ENCODE measurements at places on chromosomes 4 and X.

GRCh38 chr4:181687116-181687515 is 556.1 kb upstream of the TENM3 start:
- no peak for DNase-seq

DNA sequence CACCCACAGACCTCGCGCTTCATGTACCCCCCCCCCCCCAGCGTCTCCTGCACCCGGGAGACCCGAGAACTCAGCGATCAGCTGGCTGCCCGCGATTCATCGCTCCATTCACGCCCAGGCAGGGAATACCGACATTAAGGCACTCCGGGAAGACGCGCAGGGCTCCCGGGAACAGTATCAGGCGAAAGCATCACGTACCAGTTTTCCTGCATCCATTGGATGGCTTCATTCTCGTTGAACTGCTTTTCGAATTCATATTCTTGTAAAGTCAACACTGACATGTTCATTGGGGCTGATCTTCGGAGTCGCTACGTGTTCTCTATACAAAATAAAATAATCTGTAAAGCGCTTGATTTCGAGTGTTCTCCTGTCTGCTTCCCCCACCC is 373 bp downstream of the ELOVL6 start:
- DNase-seq, result peak; percentile 45

DNA sequence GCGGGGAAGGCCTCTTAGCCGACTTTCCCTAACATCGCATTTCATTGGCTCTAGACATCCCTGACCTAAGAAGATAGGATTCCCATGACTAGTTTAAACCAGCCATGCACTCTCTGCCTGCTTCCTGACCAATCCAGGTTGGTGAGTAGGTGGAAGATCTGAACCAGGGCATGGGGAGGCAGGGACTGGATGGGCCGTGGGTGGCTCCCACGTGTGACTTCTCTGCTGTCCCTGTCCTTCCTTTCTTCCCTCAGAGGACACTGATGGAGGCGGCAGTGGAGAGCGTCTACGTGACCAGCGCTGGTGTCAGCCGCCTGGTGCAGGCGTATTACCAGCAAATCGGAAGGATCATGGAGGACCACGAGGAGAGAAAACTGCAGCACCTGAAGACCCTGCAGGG is 90.7 kb downstream of the EVC start:
- DNase-seq, result no peak

DNA sequence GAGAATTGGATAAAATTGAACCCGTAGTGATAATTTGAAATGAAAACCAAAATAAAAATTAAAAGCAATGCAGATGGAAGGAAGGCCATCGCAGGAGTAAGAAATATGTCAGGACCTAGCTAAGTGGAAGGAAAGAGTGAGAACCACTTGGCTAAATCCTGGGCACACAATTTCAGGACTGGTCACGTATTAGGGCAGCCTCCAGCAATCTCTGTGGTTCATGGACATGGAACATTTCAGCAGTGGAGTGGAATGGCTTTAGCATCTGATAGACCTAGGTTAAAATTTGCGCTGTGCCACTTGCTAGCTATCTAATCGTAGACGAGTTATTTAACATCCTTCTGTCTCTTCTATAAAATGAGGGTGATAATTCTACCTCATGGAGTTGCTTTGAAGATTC is 71.1 kb downstream of the DCK start:
- no peak for DNase-seq

DNA sequence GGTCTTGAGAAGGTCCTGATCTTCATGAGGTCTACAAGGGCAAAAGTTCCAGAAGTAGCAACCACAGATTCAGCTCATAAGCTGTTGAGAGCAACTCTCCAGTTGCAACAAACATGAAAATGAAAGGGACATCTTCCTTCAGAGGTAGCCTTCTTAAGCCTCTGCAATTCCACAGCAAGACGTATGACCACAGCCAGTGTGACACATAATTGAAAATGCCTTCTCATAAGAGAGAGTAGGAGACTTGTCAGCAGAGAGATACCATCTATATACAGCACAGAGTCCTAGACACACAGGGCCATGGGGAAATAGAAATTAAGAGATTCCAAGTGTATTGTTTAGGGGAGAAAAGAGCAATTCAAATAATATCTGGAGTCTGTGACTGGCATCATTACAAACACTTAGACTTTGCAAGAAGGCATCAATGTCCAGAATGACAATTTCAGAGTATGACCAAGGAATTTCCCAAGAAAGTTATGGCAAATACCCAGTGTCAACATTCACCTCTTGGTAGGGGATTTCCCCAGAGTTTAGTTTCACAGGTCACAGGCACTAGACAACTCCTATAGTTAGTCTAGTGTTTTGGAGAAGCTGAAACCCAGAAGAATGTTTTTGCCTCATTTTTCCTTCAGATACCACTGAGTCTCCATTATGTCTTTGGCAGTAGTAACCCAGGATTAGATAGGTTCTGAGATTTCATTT is 340.3 kb downstream of the ZNF674 start:
- DNase-seq, result no peak

DNA sequence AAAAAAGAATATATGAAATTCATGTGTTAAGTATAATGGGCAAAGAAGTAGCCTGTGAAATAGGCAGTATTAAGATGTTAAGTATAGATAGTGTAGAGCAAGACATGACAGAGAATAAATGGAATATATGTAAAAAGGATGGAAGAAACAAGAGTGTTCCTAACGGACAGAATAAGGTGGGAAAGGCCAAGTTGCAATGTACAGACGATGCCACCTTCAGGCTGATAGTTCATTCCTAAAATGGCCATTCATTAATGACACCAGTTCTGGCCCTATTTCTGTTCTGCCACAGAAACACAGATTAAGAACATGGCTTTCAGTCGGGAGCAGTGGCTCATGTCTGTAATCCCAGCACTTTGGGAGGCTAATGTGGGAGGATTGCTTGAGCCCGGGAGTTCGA is 4.4 kb upstream of the FAM184B start:
- DNase-seq, result no peak

DNA sequence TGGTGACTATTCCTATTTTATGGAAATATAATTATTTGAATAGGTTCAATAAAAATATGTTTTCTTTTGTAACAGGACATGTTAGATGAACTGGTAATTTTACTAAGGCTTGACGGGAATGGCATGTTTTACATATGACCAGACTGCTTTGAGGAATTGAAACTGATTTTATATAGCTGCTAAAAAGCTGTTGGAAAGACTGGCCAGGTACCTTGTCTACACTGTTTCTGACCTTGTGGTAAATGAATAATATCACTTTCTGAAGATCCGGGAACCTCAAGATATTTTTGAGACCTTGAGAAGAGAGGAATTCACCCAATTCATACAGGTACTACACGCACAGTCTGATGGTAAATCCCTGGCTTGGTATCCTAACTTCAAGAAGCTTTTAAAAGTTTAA is 42.1 kb upstream of the USP46 start:
- DNase-seq, result no peak

- DNase-seq, result no peak
Observed at GRCh38 chr4:181437895-181438294, 805.3 kb upstream of the TENM3 start.

DNA sequence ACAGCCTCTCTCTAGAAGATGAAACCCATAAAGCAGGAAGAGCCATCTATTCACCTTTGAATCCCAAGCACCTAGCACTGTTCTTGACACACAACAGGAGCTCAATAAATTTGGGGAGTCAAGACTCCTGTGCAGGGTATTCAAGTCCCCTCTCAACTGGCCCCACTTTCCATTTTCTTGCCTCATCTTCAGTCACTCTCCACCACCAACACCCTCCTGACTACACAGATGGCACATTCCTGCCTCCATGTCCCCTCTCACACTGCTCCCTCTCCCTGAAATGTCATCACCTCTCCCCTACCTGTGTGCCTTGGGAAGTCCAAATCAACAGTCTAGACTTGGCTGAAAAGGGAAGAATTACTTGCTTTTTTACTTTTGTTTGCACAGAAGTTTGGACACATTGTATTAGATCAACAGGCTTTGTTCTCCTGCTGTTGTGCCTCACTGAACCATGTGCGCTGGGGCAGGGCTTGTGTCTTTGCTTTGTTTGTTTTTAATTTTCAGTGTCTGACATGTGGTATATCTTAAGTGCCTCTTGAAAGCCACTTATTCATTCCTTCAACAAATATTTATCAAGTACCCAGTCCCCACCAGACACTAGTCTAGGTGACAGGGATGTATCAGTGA is 85.1 kb downstream of the APBB2 start:
- DNase-seq, result no peak

GRCh38 chr4:69970071-69970470 is 4.5 kb upstream of the CSN2 start:
- no peak for DNase-seq

DNA sequence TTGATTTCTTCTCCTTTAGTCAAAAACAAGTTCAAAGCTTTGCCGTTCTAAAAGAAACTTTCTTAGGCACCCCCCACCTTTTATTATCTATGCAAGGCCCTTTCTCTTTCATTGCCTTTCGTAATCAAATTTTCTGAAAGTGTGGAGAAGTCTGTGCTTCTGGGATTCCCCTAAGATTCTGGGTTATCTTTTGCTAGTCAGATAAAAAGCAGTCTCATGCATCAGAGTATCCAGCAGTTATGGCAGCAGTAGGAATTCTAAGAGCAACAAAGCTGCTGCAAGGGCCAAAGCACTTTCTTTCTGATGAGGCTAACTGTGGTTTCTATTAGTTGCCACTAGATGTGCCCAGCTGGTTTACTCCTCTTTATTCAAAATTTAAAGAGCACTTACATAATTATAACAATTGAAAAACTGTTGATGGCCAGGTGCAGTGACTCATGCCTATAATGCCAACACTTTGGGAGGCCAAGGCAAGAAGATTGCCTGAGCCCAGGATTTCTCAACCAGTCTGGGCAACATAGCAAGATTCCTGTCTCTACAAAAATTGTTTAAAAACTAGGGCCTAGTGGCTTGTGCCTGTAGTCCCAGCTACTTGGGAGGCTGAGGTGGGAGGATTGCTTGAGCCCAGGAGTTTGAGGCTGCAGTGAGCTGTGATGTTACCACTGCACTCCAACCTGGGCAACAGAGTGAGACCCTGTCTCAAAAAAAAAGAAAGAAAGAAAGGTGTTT is 296.2 kb downstream of the PAPSS1 start:
- no peak for DNase-seq

DNA sequence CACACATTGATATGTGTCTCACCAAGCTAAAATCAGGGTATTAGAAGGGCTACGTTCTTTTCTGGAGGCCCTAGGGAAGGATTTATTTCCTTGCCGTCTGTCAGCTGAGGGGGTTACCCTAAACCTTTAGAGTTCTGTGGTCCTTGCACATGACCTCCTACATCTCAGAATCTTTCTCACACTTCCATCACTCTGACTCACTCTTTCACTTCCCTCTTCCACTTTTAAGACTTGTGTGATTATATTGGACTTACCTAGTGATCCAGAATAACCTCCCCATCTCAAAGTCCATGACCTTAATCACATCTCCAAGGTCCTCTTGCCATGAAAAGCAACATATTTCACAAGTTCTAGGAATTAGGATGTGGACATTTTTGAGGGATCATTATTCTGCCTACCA is 53.6 kb upstream of the FUNDC1 start:
- DNase-seq, result no peak

DNA sequence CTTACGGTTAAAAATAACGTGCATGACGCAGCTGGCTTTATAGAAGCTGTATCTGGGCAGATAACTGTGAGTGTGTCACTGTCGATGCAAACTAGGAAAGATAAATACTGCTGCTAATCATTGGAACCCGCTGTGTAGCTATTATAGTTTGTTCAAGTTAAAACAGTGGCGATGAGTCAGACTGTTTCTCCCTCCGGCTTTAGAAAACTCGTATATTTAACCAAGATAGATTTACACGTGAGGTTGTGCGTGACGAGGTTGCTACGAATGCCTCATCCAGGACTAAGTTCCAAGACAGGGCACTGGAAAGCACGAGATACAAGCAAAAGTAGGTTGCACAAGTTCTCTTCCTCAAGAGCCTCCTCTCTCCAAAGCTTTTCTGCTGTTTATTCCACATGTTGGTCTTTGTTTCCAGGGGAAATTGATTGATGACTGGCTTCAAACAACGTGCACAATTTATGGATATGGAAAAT is 270.7 kb downstream of the FBXW7 start:
- no peak for DNase-seq

GRCh38 chr4:14743601-14744000 is 258.7 kb upstream of the CPEB2 start:
- DNase-seq, result no peak

DNA sequence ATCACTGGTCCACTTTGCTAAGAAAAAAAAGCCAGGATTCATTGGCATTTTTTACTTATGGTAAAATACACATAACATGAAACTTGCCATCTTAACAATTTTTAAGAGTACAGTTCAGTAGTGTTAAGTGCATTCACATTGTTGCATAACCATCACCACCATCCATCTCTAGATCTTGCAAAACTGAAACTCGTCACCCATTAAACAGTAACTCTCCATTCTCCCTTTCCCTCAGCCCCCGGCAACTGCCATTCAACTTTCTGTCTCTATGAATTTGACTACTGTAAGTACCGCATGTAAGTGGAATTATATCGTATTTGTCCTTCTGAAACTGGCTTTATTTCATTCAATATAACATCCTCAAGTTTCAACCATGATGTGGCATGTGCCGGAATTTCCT is 56.3 kb upstream of the LNX1 start:
- no peak for DNase-seq

- DNase-seq, result no peak
Observed at GRCh38 chr4:8819473-8820177, 52.0 kb downstream of the HMX1 start.

GRCh38 chrX:44536198-44536597 is 6.5 kb downstream of the FUNDC1 start:
- DNase-seq, result no peak

- peak; percentile 84 for DNase-seq
Observed at GRCh38 chr4:172962564-172963353, 205.9 kb upstream of the GALNT7 start.

DNA sequence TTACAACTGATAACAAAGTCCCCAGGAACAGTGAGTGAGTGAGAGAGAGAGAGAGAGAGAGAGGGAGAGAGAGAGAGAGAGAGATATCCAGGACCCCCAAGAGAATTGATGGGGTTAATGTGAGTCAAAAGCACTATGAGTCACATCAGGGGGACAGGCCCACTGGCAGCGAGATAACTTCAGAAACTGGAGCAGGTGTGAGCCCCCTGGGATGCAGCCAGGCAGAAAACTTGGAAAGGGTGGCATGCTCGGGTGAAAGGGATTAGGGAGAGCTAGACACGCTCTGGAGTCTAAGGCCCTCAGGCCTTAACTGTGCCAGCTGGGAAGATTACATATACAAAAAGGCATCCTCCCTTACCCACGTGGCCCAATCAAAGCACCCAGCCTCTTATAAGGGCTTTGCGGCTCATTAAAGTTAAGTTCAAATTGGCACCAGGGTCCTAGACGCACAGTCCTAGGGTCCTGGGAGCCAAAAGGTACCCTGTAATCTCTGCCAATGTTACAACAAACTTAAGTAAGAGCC is 841 bp downstream of the ACOT9 start:
- DNase-seq, result peak; percentile 58

All from endothelial cell of umbilical vein (primary cell).